Cardiac fibroblast (primary cell): ENCODE measurements at places on chromosomes 12 and 14.

- DNase-seq: peak; percentile 79
Measured at GRCh38 chr12:32558903-32559302, 120.2 kb upstream of the DNM1L start.

DNA sequence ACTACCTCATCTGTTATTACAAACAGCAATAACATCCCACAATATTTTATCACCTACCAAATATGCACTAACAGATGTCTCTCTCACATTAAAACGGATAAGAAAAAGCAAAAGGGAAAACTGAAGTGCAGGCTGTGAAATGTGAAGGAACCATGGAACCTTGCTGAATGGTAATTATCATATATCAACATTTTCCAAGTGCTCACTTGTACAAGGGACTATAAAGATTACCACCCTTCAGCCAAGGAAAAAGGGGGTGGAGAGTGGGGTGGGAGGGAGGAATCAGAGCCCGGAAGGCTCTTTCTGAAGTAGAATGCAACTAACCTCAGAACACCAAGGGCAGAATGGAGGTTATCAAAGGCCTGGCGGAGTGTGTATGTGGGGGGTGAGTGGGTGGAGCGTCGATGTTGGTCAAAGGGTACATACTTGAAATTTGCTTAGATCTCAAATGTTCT is 1.2 kb downstream of the SNX6 start:
- DNase-seq: peak; percentile 29

GRCh38 chr14:102418853-102419240 is 56.1 kb downstream of the TECPR2 start:
- no peak for DNase-seq

GRCh38 chr12:112163471-112163991 is 38.2 kb downstream of the TRAFD1 start:
- DNase-seq: no peak

- DNase-seq: no peak
Measured at GRCh38 chr14:74394549-74394948, 31.5 kb downstream of the SYNDIG1L start.

GRCh38 chr14:39085933-39086332 is 17.1 kb downstream of the SEC23A start:
- no peak for DNase-seq

DNA sequence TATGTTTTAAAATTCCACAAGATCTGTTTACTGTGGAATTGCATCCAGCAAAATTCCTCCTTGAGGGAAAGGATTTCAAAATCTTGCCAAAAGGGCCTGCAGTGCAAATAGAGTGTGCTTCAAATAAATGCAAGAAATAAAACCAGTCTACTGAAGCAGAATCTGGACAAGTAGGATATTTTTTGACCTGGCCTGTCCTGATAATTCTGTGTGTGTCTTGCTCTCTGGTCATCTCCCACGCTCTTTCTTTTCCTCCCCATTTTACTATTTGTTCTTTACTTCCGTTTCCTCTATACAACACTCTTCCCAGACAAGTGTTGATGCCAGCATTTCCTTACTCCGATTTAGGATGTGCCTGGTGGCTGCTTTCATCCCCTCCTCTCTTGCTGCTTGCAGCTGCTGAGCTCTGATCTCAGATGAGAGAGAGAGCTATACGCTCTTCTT is 115.9 kb downstream of the GPR135 start:
- peak; percentile 32 for DNase-seq
